ENCODE measurements at places on chromosomes 5 and 9.

GRCh38 chr9:120438836-120439546 is 141.0 kb downstream of the CDK5RAP2 start:
- DNase-seq: no peak

GRCh38 chr5:108079753-108080152 is 302.1 kb downstream of the FBXL17 start:
- DNase-seq: no peak

DNA sequence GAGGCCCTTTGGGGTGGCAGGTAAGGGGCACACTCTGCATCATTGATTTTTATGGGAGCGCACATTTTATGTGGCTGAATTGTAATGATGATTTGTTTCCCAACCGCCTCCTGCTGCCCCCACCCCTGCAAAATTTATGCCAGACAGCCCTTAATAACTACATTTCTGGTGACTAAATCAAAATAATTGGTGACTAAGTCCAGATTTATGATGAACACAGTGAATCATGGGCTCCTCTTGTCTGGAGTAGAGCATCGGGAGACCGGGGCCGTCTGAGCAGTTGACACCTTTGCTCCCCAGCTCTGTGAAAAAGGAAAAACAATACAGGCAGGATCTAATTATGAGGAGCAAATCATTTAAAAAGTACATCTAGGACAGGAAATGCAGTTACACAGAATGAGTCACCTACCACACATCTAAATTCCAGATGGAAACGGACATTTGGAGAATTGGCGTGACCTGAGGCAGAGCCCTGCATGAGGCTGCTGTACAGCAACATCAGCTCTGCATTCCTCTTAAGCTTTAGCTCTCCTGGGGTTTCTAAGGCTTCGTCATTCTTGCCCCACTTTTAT is 58.9 kb downstream of the DOCK2 start:
- DNase-seq: no peak

GRCh38 chr5:167797933-167798332 is 493.5 kb upstream of the WWC1 start:
- no peak for DNase-seq

DNA sequence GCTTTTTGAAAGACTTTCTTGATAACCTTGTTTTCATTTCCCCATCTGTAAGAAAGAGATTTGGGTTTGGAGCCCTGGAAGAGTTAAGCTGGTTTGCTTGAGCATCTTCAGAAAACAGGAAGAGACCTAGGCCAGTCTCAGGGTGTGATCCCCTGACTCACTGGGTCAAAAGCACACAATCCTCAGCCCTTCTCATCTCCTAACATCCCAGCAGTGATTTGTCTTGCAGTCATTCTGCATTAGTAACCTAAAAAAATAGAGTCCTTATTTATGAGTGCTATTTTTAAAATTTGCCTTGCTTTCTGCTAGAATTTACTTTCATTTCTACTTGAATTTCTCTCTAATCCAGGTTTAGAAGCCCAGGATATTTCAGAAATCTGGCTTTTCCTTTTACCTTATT is 16.4 kb upstream of the ARSB start:
- DNase-seq: no peak
